Fibroblast of villous mesenchyme (primary cell): ENCODE measurements at places on chromosomes 2 and 18. TPM values are rescaled to one million over a fixed set of nuclear protein-coding genes. Genes with fewer than 3 reads are reported as not detected.

- DNase-seq, result no peak
Observed at GRCh38 chr2:18301421-18302139, 258.9 kb downstream of the RDH14 start.

GRCh38 chr2:241612156-241613016, 24.6 kb downstream of the THAP4 start:
- DNase-seq, result peak; percentile 39

Gene RGPD4
- total RNA-seq, result not detected in 2 replicates

- peak; percentile 1 for DNase-seq
Observed at GRCh38 chr2:183284606-183285005, 160.4 kb downstream of the NUP35 start.

GRCh38 chr2:60948926-60949579, 67.7 kb downstream of the REL start:
- DNase-seq, result peak; percentile 22

Gene LOXHD1
- under 0.01 TPM in 1 of 2 replicates, not detected in the other for total RNA-seq

DNA sequence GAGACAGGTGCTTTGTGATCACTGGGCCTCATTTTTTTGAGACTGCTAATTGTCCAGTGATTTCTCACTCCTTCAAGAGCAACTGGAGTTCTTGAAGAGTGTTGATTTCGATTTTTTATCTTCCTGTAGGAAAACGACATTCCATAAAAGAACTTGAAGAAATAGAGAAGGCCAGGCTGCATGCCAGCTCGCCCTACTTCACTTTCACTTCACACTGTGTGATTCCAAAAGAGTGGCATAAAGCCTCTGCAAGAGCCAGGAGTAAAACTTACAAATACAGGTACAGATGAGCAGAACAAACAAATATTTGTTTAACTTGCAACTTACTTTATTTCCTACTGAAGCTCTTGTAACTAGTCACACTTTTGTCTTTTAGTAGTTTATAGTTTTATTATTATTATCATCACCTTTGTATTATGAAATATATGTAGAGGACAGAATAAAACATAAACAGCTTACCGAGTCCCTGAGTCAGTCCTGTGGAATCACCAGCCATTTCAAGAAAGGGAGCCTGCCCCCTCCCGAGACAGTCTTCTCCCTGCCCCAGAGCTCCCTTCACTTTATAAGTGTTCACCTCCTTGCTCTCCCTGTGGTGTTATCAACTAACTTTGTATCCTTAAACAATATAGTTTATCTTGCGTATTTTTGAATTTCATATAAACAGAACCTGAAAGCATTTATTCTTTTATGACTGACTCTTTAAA, 8.7 kb downstream of the FAM228A start:
- DNase-seq, result peak; percentile 8

Gene SNORC
- 0.86 and 0.97 TPM in 2 replicates for total RNA-seq

Gene ABHD1
- total RNA-seq, result under 0.01 TPM in 1 of 2 replicates, not detected in the other

Gene RASGRP3
- 4.2 and 12.1 TPM in 2 replicates for total RNA-seq

GRCh38 chr18:30328839-30329238, 713.7 kb downstream of the DSC3 start:
- no peak for DNase-seq

Gene LIMS3
- total RNA-seq, result 5.8 and 14.2 TPM in 2 replicates

Gene STARD6
- total RNA-seq, result 0.43 TPM in 1 of 2 replicates, not detected in the other

Gene CREG2
- not detected in 2 replicates for total RNA-seq

GRCh38 chr18:24535527-24536295, 75.3 kb downstream of the HRH4 start:
- DNase-seq, result no peak

- no peak for DNase-seq
Observed at GRCh38 chr2:227677928-227678327, 11.3 kb downstream of the SCYGR5 start.

DNA sequence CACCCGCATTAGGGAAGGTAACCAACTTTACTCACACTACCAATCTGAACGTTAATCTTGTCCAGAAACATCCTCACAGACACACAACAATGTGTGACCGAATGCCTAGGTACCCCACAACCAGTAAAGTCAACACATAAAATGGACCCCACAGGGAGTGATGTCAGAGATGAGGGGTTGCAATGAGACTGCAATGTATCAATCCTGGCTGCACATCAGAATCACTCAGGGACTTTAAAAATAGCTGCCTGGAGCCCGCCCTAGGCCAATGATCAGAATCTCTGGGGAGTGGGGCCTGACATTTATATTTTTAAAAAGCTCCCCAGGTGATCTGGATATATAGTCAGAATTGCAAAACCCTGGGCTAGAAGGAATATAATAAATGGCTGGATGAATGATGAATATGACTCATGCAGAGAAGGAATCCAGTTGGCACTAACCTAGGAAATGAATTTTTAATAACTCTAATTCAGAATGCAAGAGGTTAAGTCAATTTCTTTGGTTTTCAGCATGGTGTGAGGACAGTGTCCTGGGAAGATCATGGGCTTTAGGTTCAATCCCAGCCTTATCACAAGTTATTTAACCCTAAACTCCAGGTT, 92.8 kb downstream of the COLEC12 start:
- DNase-seq, result no peak

GRCh38 chr2:102442967-102443828, 20.2 kb downstream of the IL18RAP start:
- DNase-seq, result peak; percentile 41

- DNase-seq, result peak; percentile 95
Observed at GRCh38 chr18:48996901-48997463, 46.2 kb upstream of the SMAD7 start.

GRCh38 chr2:172564376-172564775, 8.5 kb downstream of the PDK1 start:
- DNase-seq, result no peak

DNA sequence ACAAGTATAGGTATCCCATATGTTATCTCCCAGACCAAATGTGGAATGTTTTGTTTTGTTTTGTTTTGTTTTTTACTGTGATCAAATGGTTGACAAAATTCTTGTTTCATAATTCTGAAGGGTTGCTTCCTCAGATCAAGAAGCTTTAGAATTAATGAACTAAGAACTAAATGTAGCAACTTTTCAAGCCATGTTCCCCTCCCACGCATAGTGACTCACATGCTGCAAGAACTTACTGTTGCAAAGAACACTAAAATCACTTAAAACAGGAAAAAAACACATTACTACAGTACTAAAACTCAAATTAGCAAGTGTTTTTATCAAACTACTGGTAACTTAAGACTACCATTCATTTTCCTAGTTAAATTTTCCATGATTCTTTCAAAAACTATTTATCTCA, 30.6 kb downstream of the HNRNPLL start:
- peak; percentile 89 for DNase-seq

DNA sequence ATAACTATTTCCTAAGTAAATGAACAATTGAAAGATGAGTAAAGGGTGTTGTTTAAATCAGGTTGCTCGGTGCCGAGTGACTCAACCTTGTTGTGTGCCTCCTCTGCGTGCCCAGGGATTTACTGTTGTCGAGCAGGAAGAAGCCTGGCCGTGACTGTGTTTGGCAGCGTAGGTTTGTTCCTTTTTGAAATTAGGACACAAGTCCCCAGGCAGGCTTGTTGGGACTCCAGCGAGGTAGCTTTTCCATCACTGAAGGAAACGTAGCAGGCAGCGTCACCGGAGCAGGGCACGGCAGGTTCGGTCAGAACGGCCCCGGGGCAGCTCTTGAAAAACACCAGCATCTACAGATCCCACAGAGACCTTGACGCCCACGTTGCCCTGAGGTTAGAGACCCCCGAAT, 48.6 kb downstream of the TMEM18 start:
- DNase-seq, result no peak

Gene PARD3B
- 26.4 and 53.1 TPM in 2 replicates for total RNA-seq

Gene SERPINB5
- total RNA-seq, result not detected in 2 replicates

DNA sequence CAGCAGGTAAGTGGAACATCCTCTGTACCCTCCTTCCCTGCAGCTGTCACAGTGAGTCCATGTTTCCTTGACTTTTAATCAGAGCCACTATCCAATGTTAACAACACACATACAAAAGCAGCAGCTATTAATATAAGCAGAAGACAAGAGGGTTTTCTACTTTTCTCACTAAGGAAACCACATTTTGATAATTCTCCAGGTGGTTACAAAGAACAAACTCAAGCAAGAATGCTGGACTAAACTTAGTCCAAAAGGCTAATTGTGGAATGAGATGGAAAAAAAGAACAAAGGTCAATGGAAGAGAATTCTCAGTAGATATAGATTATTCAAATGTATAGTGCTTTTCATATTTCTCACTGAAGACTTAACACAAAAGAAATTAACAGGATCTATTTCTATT, 176.9 kb upstream of the SLC39A10 start:
- no peak for DNase-seq

- DNase-seq, result no peak
Observed at GRCh38 chr2:232628466-232629128, 4.8 kb upstream of the EFHD1 start.

DNA sequence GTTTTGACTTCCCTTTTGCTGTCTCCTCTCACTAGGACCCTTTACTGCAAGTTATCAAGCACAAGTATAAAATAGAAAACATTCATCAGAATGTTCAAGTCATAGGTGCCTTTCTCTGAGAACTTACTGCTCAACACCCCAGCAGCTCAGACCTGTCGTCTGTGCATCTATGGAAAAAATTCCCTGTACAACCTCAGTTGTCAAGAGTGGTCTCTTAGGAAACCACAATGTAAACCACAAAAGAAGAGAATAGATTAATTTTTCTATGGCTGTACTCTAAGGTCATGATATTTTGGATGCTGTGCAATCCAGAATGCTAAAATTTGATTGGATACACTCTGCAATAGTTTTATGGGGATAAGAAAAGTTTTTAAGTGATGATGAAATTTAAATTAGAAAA, 84.1 kb downstream of the RBMS1 start:
- peak; percentile 75 for DNase-seq

GRCh38 chr2:190488516-190489233, 45.8 kb downstream of the NEMP2 start:
- no peak for DNase-seq

DNA sequence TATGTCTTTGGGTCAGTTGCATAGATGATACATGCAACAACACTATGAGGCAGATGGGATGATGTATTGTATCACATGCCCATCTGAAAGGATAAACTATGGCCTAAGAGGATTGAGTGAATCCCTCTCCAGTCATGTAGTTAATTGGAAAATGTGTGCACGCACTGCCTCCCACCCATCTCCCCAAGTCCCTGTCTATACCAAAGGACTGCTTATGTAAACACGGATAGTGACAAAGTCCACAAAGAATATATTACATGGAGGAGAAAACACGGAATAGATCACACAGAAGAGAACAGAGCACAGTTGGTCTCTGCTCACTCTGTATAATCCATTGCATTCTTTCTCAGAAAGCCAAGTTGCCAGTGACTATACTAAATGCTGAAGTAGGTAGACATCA, 82.4 kb downstream of the NCKAP5 start:
- no peak for DNase-seq

DNA sequence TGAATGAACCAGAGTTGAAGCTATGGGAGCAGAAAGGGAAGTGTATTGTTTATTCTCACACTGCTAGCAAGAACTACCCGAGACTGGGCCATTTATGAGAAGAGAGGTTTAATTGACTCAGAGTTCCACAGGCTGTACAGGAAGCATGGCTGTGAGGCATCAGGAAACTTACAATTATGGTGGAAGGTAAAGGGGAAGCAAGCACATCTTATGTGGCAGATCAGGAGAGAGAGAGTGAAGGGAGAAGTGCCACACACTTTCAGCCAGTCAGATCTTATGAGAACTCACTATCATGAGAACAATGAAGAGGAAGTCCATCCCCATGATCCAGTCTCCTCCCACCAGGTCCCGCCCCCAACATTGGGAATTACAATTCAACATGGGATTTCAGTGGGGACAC, 383.2 kb upstream of the SLC14A2 start:
- no peak for DNase-seq

GRCh38 chr2:174602745-174603144, 5.1 kb upstream of the WIPF1 start:
- DNase-seq, result no peak

Gene SP5
- not detected in 2 replicates for total RNA-seq

- no peak for DNase-seq
Observed at GRCh38 chr2:65291216-65292105, 63.8 kb downstream of the ACTR2 start.

DNA sequence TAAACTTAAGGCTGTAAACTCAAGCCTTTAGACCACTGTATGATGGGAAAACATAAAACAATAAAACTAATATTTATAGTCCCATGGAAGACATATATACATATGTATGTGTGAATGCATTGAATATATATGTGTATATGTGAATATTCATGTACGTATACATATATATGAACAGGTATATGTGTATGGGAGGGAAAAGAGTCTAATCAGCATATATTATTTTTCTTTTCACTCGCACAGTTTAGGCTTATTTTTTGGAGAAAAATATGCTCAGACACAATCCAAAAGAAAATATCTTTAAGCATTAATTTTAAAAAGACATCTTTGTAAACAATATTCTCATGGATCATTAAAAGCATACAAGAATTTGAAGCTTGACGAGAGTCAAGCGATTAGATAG, 22.7 kb downstream of the COL4A4 start:
- DNase-seq, result no peak

DNA sequence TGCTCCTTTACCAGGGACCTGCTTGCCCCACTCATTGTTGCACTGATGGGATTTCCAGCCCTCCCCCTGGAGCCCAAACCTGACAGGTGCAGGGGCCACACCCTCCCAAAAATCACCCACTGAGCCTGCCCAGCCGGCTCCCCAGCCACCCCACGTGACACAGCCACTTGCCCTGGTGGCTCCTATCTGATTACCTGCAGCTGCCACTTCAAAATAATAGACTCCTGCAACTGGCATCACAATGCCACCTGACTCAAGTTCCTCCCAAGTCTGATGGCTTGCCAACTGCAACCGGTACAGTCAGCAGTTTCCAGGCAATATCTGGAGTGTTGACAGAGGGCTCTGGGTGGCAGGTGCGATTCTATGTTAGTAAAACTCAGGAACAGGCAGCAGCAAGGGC, 66.2 kb downstream of the CRACDL start:
- DNase-seq, result no peak

DNA sequence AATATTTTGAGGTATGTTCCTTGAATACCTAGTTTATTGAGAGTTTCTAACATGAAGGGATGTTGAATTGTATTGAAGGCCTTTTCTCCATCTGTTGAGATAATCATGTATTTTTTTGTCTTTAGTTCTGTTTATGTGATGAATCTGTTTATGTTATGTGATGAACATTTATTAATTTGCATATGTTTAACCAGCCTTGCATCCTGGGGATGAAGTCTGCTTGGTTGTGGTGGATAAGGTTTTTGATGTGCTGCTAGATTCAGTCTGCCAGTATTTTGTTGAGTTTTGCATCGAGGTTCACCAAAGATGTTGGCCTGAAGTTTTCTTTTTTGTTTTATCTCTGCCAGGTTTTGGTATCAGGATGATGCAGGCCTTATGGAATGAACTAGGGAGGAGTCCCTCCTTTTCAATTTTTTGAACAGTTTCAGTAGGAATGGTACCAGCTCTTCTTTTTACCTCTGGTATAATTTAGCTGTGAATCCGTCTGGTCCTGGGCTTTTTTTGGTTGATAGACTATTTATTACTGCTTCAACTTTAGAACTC, 71.9 kb downstream of the EPC2 start:
- no peak for DNase-seq

GRCh38 chr2:104804148-104804890, 49.6 kb upstream of the POU3F3 start:
- DNase-seq, result no peak

Gene LTBP1
- total RNA-seq, result 33.7 and 163 TPM in 2 replicates

- DNase-seq, result no peak
Observed at GRCh38 chr2:62410015-62410453, 96.0 kb downstream of the TMEM17 start.

- DNase-seq, result no peak
Observed at GRCh38 chr2:42953216-42953615, 160.8 kb upstream of the HAAO start.

- no peak for DNase-seq
Observed at GRCh38 chr18:64091526-64091925, 57.4 kb downstream of the LINC00305 start.
